NCI-H524 treated with DMSO at 0.1 percent for 48 hours (cell line): ENCODE measurements at places on chromosomes 1 and 21.

- DNase-seq, result no peak
These were observed 94.0 kb downstream of the KCND3 start for GRCh38 chr1:111895469-111895868.

GRCh38 chr1:239237912-239238311 lies 148.5 kb upstream of the CHRM3 start:
- DNase-seq, result no peak

DNA sequence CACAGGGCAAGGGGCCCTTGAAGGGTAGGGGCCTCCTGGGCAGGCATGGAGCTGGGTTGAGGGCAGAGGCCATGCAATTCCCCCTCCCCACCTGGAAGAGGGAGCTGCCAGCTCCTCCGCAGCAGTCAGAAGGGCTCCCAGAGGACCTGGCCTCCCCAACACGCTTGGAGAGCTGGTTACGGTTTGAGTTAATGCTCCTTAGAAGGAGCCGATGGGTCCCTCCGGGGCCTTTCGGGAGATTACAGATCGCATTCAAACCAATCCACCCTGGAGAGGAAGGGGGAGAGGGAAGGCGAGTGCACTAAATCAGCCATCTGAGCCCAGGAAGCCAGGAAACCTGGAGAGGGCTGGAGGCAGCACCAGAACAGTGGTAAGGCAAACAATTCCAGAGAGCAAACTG lies 106.3 kb upstream of the CSF3R start:
- no peak for DNase-seq

DNA sequence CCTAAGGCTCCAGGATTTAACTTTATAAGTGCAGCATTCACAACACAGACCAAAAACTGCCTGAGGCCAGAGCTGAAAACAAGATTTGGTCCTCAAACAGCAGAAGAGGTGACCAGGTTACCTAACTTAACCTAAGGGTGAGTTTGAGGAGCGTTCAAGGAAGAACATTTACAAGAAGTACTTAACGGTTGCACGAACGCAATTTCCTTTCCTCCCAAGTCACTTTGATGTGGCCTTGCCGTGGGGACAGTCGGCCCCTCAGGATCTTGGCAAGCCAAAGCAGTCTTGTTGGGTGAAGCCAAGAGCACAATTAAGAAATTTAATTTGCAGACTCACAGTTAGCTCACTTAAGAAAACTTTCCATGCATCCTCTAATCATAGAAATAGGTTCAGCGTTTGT lies 202.6 kb upstream of the COA6 start:
- no peak for DNase-seq

GRCh38 chr21:28480470-28480869 lies 512.2 kb downstream of the LTN1 start:
- no peak for DNase-seq
